Transverse colon (tissue), 4 donors: ENCODE measurements at places on chromosomes 2 and 18. TPM values are rescaled to one million over a fixed set of nuclear protein-coding genes. Genes with fewer than 3 reads are reported as not detected.
A peak's percentile ranks its signal among the peaks of the same experiment; 100 is the strongest.

GRCh38 chr2:199470361-199470671 lies 12.6 kb upstream of the SATB2 start:
- DNase-seq, result no peak
- peak overlapping the region; percentile 90 for H3K27ac ChIP-seq
- H3K36me3 ChIP-seq, result no peaks in the 10 kb centered on the region
- H3K27me3 ChIP-seq, result peaks cover 94% of the 10 kb centered on the region
- H3K4me3 ChIP-seq, result peak overlapping the region; percentile 40

DNA sequence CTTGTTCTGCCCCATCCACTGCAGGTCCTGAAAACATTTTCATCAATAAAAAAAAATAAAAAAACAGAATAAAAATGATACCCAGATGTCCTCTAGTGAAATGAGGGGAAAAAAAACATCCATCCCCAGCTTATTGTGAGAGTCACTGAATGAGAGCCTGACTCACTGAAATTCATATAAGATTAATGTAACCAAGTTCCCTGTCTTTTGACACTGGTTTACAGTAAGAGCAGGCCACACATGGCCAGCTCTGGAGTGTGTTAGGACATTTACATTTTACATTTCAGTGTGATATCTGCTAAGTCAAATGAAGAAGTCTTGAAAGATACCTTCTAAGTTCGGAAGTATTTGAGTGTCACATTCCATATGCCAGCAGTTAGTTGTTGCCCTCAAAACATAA lies 21.1 kb upstream of the IL18R1 start:
- no peak overlapping the region for H3K27ac ChIP-seq
- H3K4me1 ChIP-seq, result no peaks in the 10 kb centered on the region
- H3K36me3 ChIP-seq, result no peaks in the 10 kb centered on the region
- DNase-seq, result no peak

DNA sequence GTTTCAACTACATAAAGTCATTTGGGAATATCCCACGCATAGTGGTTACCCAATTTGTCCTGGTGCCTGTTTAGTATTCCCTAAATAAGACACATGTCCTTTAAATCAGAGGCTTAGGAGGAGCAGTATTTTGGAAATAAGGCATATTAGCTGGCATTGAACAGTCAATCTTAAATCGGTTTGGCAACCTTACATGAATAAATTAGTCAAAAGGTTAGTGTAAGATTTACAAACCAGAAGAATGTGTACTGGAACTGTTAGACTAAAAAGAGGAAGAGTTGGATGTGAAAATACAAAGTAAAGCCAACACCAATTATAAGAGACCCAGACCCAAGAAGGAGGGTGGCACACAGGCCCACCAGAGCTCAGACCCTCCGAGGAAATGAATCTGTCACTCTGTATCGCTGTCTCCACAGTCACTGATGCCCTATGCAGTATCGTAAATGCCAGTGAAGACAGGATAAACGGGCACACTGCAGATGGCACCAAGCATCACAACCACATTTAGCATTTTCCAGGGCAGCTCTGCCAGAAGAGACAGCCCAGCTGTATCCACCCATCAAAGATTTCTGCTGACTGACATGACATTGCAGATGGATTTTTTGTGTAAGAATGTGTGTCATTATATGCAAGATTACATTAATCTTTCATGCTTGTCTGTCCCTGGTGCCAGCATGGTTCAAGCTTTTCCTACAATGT lies 90.4 kb downstream of the CERKL start:
- DNase-seq, result no peak
- no peaks in the 10 kb centered on the region for H3K27me3 ChIP-seq
- no peak overlapping the region for H3K4me3 ChIP-seq
- no peak overlapping the region for H3K27ac ChIP-seq
- no peaks in the 10 kb centered on the region for H3K4me1 ChIP-seq

The FTCDNL1 gene
- not detected for total RNA-seq
